ENCODE measurements at places on chromosomes 5 and 9.

GRCh38 chr5:180873615-180874520 lies 12.8 kb upstream of the ZFP62 start:
- DNase-seq = no peak

DNA sequence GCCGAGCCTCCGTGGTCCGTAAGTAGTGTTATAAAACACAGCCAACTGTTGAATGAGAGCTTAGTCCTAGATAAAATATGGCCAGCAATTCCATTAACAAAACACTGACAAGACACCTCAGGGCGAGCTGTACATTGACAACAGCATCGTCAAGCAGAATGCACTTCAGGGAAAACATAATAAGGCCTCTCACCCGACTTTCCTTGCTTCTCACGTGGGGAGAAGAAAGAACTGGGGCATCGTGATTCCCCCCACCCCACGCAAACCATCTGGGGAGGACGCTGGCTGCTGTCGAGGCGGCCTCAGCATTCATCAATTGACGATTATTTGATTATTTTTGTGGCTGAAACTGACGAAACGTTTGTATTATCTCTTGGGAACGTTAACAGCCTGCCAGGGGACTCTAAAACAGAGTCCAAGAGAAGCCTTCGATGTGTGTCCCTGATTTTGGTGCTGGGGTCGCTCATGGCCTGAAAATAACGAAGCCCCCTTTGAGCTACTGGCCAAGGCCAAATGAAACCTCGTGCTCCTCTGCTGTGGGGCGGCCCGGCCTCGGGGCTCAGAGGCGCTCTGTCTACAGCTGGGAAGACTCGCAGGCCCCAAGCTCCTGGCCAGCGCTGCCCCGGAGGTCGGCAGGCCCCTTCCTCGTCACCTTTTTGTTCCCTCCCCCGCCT lies 464 bp downstream of the GDF9 start:
- DNase-seq = no peak

GRCh38 chr5:74130155-74130897 lies 504.3 kb downstream of the ARHGEF28 start:
- no peak for DNase-seq

- DNase-seq = no peak
Measured at GRCh38 chr9:100428871-100429654, 2.1 kb downstream of the MSANTD3 start.

- no peak for DNase-seq
Measured at GRCh38 chr9:37784291-37784615, 611 bp downstream of the EXOSC3 start.

GRCh38 chr9:121348221-121348620 lies 21.8 kb downstream of the STOM start:
- no peak for DNase-seq

DNA sequence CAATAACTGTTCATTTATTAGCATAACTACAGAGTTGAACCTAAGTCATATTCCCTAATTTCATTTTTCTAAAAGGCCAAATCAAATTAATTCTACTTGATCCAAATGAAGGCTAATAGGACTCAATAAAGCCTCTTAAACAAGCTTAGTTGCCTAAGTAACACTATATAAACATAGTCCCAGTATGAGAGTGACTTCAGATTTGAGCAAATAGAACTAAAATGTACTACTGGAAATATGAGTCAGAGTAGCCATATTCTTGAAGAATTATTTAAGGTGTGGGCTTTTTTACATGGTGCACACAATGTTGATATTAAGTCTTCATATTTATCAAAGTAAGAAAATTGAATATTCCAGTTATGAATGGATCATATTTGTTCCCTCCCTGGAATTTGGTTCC lies 872.3 kb downstream of the MAT2B start:
- DNase-seq = no peak

GRCh38 chr9:16925426-16925825 lies 55.0 kb upstream of the BNC2 start:
- DNase-seq = no peak

DNA sequence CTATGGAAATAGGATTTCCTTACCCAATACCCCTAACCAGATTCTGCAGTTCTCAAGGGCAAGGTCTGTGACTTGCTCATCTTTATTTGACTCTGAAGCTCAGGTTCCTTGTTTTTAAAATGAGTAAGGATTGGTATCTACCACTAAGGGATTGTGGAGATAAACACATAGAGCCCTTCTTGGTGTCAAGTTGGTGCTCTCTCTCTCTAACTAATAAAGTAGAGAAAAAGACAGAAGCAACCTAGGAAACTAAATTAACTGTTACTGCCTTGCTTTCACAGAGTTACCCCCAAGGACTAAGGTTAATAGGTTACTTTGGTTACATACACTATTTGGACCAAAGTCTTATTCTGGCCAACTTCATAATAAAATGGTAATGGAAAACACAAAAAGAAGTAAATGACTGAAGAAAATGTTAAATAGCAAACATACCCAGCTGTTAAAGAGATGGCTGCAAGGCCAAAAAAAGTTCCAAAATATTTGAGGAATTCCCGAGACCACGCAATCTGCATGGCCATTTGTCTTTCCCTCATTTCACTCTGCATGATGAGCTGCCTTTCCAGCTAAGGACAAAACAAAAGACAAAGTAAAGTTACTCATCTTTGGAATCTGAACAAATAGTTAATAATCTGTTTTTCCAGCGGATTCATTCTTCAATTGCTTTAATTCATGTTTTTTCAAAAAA lies 21.8 kb upstream of the RLN1 start:
- DNase-seq = no peak

DNA sequence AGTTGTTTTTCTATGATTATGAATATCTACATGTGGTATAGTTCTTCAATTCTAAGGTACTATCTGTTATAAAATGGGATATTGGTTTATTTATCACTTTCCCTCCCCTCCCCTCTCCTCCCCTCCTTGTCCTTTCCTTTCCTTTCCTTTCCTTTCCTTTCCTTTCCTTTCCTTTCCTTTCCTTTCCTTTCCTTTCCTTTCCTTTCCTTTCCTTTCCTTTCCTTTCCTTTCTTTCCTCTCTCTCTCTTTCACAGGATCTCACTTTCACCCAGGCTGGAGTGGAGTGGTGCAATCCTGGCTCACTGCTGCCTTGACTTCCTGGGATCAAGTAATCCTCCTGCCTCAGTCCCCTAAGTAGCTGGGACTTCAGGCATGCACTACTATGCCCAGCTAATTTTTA lies 466.8 kb downstream of the DMAC1 start:
- no peak for DNase-seq

DNA sequence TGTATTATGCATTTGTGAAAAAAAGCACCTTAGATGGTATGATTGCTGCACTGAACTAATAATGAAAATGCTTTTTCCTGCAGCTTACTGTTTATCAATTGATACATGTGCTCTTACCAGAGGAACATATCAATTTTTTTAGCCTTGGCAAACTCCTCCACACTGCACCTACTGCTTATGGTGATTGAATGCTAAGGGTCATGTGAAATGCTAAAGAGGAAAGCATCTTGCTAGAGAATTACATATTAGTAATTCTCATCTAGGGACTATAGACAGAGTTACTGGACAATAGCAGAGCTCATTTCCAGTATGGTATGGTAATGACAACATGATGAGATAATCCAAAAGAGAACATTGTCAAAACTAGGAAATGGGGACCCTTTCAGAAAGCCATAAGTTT lies 817.1 kb downstream of the CDH12 start:
- DNase-seq = no peak

DNA sequence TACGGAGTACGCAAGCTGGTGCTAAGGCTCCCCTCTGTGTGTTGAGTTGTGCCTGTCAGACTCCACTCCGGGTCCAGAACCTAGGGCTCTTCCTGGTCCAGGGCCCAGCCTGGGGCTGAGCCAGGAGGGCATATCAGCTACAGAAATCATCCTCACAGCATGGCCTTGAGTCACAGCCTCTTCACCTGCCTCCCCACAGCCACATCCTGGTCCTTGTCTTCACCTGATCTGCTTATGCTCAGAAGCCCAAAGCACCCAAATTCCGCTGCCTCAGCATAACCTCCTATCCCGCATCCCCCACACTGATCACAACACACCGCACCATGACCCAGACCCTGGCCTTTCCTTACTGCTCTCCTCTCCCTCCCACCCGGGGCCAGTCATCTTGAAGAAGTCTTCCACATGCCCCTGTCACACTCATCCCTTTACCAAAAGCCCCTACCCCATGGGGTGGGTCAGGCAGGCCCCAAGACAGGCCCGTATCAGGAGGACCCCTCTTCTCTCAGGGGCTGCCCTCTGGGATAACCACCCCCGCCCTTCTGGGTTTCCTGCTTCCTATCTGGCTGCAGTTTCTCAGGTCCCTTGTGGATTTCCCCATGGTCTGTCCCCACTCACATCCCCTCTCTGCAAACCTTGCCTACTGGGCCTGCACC lies 1.3 kb upstream of the IL3 start:
- DNase-seq = no peak

DNA sequence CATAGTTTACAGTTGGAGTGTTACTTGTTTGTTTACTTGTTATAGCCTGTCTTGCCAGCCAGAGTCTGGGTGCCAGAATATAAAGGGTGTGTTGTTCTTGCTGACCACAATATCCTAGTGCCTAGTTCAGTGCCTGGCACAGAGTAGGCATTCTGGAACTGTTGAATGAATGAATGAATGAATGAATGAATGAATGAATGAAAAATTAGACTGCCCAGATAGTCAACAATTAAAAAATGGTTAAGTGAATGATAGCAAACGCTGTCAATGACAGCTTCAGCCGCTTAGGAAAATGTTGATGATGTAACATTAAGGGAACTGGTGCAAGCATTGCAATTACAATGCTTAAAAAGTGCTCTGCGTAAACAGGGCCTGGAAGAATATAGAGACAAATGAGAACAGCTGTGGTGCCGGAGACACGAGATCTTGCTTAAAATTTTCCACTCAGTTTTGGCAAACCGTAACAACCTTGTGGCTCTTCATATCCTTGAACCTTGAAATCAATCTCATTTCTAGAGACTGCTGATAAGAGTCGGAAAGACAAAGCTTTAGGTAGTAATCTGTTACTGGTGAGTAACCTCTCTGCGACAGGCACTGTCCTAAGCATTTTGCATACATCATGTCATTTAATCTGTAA lies 4.7 kb upstream of the TTLL11 start:
- DNase-seq = no peak

GRCh38 chr5:16889203-16889971 lies 46.7 kb downstream of the MYO10 start:
- no peak for DNase-seq

GRCh38 chr5:57700072-57700471 lies 217.5 kb upstream of the ACTBL2 start:
- DNase-seq = no peak

Data from GOT3 (cell line).